Suppressor macrophage treated with lipopolysaccharide for 1 hour (primary cell): ENCODE measurements at places on chromosomes 4 and X.
A peak's percentile ranks its signal among the peaks of the same experiment; 100 is the strongest.

DNA sequence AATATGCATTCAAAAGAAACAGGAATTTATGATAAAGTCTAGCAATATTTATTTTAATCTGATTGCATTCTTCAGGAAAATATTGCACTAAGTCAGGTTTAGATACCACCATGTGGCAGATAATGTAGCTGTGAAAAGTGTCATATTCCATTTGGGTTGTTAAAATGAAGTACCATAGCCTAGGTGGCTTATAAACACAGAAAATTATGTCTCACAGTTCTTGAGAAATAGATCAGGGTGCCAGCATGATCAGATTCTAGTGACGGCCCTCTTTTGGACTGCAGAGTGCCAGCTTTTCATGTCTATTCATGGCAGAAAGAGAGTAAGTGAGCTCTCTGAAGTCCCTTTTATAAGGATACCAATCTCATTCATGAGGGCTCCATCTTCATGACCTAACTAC is 5.6 kb upstream of the ADGRL3 start:
- no peak for DNase-seq

GRCh38 chr4:23720556-23720955 is 169.3 kb downstream of the PPARGC1A start:
- DNase-seq: no peak

GRCh38 chr4:19130866-19131265 is 1109.3 kb upstream of the LCORL start:
- no peak for DNase-seq

- no peak for DNase-seq
These were observed 474.8 kb downstream of the PDGFC start for GRCh38 chr4:156496797-156497196.

DNA sequence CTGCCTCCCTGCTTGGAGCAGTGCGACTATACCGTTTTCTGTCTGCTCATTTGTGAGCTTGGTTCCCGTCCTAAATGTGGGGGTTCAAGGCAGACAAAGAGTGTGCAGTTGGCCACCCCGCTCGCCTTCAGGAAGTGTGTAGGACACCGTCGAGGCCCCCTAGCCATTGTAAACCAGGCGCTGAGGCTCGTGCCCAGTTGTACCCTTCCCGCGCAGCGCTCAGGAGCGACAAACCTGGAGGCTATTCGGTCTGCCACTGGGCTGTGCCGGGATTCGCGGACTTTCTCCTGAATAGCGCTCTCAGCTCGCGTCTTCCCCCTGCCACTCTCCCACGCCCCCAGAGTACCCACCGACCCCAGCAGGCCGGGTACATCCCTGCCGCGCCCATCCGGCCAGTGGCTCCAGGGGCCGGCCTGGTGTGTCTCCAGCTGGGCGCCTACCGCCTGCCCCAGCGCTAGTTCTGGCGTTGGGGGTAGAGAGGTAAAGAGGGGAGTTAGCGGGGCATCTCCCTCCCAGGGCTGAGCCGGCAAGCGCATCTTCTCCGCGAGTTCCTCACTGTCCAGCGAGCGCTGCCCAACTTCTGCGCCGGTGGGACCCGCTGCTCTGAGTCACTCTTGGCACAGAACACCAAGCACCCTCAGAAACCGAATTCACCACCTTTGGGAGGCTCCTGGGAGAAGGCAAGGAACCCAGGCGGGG is 880 bp upstream of the LONRF3 start:
- peak; percentile 53 for DNase-seq

GRCh38 chrX:148541584-148541940 is 41.1 kb downstream of the AFF2 start:
- DNase-seq: no peak

- no peak for DNase-seq
These were observed 67.7 kb downstream of the GALNT7 start for GRCh38 chr4:173236301-173236700.

GRCh38 chrX:23598575-23598974 is 68.7 kb upstream of the PRDX4 start:
- no peak for DNase-seq

GRCh38 chrX:21958916-21959315 is 18.4 kb downstream of the SMS start:
- peak; percentile 43 for DNase-seq

DNA sequence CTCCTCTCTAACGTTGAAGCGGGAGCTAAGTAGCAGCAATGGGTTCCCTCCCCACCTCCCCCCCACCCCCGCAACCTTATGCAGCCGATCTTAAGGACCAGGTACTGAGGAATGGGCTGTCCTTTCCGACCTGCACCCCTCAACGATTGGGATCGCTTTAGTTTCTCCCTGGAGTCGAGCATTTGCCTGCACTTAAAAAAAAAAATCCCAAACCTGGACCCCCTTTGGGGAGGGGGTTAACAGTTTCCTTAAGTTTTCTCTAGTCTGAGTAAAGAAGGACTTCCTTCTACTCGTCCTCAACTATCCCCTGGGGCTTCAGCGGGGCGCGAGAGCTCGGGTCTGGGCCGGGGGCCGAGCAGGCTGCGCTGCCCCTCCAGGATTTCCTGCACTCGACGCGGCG is 25.7 kb upstream of the BCORL1 start:
- DNase-seq: no peak

- no peak for DNase-seq
These were observed 20.0 kb upstream of the VCX2 start for GRCh38 chrX:8191022-8191421.

DNA sequence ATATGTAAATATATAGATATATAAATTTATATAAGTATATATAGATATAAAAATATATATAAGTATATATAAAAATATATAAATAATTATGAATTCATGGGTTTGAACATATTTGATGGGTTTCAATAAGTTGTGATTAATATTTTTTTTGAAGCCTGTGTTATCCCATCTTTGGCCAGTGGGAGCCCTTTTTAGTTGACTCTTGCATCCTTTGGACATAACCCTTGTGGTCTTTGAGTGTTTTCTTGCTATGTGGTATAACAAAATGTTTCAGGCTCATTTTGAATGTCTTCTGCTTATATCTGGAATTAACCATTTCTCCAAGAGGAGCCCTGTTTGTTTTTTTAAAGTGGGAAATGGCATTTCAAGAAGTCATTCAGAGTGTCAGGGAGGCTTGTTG is 15.2 kb downstream of the SNX25 start:
- DNase-seq: no peak

DNA sequence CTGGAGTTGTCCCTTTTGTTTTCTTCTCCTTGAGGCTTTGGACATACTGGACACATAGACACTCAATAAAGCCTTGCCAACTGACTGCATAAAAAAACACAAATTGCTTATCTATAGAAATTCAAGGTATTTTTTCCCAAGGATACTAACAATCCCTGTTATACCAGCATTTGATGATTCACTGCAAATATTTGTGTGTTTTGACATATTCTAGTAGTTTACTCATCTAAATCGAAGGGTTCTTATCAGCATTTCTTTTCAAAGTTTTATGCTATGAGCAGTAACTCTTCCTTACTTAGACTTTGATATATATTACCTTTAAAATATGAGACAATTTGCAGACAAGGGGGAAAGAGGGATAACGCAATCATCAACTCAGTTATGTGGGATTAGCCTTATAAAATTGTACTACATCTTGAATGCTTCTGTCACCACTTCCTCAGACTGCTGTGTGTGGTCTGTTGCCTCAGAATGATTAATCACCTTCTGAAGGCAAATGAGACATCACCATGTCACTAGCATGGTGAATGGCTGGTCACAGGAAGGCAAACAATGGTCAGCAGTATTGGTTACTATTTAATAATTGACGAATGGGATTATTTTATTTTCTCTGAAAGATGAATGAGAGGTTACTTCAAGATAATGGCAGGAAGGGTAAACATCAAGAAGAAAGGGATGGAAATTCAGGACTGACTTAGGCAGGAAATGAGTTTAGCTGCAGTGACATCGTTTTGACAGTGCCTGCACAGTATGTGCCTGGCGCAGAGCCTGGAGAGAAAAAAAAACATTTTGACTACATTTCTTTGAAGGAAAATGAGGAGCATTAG is 544.3 kb upstream of the CNKSR2 start:
- no peak for DNase-seq

GRCh38 chr4:97367878-97368277 is 775.4 kb downstream of the STPG2 start:
- DNase-seq: no peak

DNA sequence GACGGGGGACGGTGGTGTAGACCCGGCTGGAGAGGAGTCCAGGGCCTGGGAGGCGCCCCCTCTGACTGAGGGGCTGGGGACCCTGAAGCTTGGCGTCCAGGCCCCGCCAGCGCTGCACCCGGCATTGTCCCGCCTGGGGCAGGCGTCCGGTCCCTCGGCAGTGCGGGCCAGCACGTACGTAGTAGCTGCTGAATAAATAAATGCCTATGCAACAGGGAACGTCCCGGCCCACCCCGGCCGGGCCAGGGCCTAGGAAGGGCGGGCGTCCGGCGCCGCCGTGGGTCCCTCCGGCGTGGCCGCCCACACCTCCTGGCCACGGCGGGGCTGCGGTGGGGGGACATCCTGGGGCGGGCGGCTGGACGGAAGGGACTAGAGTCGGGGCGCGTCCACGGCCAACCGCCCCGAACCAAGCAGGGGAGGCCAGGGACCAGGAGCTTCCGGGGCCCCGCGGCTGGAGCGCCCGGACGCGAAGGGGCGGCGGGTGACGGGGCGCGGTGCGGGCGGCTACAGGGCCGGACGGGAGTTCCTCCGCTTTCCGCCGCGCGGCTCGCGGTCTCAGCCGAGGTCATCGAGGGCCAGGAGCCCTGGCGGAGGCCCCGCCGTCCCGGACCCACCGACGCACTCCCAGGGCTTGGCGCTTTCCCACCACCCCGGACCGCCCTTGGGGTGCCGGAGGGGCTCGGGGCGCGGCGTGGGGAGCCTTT is 886 bp upstream of the WWC2 start:
- peak; percentile 84 for DNase-seq

- peak; percentile 17 for DNase-seq
These were observed 100.6 kb downstream of the AKAP4 start for GRCh38 chrX:50100188-50100587.

GRCh38 chr4:53790286-53790685 is 199.0 kb upstream of the LNX1 start:
- DNase-seq: no peak

GRCh38 chrX:101803451-101803850 is 128.4 kb downstream of the ZMAT1 start:
- peak; percentile 5 for DNase-seq

- peak; percentile 18 for DNase-seq
These were observed 36.8 kb upstream of the ARSD start for GRCh38 chrX:2965965-2966364.

- DNase-seq: no peak
These were observed 1.3 kb downstream of the TMEM164 start for GRCh38 chrX:110004215-110004614.

DNA sequence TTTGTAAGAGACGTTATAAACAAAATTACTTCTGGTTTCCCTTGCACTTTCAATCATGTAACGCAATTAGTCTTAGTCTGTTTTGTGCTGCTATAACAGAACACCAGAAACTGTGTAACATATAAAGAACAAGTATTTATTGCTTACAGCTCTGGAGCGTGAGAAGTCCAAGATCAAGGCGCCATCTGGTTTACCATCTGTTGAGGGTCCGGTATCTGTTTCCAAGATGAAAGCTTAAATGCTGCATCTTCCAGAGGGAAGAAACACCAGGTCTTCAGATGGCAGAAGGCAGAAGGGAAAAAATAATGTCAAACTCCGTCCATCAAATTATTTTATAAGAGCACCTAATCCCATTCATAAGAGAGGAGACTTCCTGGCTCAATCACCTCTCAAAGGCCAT is 474.1 kb downstream of the PDGFC start:
- DNase-seq: no peak

DNA sequence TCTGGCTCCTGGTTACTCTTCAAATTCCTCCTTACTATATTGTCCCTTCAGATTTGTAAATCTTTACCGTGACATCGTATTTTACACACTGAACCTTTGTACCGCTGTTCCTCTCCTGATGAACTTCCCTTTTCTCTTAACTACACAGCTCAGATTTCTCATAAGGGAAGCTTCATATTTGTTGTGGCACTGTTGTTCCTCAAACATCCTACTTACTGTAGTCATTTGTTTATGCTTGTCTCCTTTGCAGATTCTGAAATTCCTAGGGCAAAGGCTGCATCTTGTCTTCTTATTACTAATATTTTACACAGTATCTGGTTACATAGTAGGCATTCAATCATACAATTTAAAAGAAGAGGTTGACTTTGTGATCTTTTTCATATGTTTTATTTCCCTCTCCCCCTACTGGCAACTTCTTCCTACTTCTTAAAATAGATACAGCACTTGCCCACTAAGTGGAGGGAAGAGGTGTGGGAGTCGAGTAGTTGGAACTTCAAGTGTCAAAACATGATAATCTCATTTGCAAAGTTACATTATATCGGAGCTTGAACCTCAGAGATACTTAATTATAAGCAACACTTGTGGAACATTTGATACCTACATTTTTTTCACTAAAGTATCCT is 50.0 kb downstream of the TET2 start:
- peak; percentile 85 for DNase-seq

DNA sequence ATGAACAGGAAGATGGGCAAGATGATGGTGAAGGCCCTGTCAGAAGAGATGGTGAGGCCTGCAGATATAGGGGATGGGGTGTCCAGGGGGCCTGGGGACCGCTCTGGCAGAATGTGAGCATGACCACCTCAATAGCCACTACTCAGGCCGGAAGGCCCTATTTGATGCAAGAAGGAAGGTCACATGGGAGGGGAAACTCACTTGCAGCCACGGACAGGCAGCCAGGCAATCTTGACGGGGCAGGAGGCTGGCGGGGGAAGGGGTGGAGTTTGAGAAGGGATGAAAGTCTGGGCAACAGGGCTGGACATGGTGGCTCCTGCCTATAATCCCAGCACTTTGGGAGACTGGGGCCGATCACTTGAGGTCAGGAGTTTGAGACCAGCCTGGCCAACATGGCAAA is 8.8 kb downstream of the SASH3 start:
- no peak for DNase-seq

GRCh38 chr4:34046580-34046979 is 2197.7 kb downstream of the ARAP2 start:
- no peak for DNase-seq

DNA sequence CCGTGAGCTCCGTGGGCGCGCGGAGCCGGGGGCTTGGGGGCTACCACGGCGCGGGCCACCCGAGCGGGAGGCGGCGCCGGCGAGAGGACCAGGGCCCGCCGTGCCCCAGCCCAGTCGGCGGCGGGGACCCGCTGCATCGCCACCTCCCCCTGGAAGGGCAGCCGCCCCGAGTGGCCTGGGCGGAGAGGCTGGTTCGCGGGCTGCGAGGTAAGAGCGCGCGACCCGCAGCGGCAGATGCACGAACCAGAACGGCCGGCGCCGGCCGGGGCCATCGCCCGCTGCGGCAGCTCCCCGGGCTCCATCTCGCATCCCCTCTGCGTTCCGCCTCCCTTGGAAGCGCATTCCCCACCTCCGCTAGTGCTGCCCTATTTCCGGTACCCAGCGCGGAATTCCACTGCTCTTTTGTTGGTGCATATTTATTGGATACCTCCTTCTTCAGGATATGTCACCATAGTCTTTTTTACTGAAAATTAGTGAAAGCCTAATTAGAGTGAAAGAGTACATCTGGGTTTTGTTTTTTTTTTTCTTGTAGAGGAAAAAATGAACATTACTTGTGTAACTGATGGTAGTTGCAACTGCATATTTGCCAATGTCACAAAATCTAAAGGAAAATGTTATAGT is 797 bp downstream of the PKD2 start:
- DNase-seq: peak; percentile 58

- no peak for DNase-seq
These were observed 123.6 kb upstream of the NR3C2 start for GRCh38 chr4:148565801-148566200.
